Colonic mucosa (tissue), 4 donors: ENCODE measurements at places on chromosomes 13 and 19. TPM values are rescaled to one million over a fixed set of nuclear protein-coding genes. Genes with fewer than 3 reads are reported as not detected.

Gene CACNG6
- not detected for total RNA-seq

DNA sequence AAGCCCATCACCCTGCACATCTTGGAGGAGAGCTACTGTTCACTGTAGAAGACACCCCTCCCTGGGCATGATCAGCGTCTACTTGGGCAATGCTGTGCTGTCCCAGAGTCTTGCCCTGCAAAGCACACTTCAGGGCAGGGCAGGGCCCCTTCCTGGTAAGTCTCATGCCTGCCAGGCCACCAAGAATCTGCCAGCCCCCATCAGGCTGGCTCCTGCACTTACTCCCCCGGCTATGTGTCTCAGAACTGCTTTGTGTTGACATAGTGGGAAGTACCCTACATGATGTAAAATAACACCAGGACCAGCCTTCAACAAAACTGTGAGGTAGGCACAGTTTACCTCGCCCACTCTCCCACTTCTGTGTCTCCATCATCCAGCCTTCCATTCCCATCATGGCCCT, 27.8 kb upstream of the ATP12A start:
- no peaks in the 10 kb centered on the region for H3K27me3 ChIP-seq
- peaks cover 11% of the 10 kb centered on the region for H3K4me1 ChIP-seq
- no peaks in the 10 kb centered on the region for H3K36me3 ChIP-seq
- DNase-seq = no peak

Gene DIAPH3
- total RNA-seq = 14.5 TPM

DNA sequence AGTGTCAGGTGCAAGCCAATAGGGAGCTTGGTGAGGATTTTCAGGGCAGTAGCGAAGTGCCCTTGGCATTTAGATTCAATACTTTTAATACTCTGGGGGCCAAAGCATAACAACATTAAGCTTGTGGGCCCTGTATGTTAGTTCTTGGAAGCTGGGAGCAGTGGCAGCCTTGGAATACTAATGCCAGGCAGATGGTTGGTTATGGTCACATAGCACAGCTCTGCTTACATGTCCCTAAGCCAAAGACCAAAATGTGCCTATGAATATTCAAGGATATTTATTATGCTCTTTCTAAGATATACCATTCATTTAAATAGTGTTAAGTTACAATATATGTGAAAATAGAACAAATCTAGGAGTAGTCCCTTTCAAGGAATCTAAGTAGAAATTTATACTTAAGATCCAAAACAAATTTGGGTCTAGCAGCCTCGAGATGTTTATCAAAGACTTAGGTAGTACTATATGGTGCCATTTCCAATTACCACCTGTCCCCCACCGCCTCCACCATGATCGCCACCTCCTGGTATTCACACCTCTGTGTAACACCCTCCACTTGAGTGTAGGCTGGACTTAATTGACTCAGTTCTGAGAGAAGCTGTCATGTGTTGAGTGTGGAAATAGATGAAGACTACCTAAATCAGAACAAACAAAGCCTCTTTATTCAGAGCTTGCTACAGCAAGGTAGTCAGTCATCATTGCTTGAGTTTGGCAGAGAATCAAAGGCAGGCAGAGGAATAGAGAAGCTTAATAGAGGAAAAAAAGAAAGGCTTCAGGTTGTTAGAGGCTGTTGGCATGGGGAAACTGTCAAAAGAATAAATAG, 261.0 kb downstream of the GPC5 start:
- no peaks in the 10 kb centered on the region for H3K4me1 ChIP-seq
- no peaks in the 10 kb centered on the region for H3K27me3 ChIP-seq

DNA sequence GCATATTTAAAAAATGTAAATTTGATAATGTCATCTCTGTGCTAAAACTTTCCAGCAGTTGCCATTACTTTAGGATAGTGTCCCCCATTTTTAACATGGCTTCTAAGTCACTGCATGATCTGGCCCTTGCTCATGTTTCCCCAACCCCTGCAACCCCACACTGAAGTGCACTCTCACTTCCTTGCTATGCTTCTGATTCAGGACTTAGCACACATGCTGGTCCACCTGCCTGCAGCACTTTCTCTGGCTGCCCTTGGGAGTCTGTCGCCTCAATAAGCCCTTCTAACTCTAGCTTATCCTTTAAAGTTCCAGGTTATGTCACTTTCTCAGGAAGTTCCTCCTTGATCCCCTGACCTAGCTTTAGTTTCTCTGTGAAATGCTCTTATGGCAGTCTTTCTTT, 241.0 kb downstream of the POSTN start:
- H3K4me3 ChIP-seq = no peak overlapping the region
- H3K4me1 ChIP-seq = no peaks in the 10 kb centered on the region
- DNase-seq = no peak
- H3K27me3 ChIP-seq = no peaks in the 10 kb centered on the region

Gene C2CD4C
- total RNA-seq = 0.52 TPM
